ENCODE measurements at places on chromosomes 3 and 15. TPM values are rescaled to one million over a fixed set of nuclear protein-coding genes. Genes with fewer than 3 reads are reported as not detected.
A peak's percentile ranks its signal among the peaks of the same experiment; 100 is the strongest.

DNA sequence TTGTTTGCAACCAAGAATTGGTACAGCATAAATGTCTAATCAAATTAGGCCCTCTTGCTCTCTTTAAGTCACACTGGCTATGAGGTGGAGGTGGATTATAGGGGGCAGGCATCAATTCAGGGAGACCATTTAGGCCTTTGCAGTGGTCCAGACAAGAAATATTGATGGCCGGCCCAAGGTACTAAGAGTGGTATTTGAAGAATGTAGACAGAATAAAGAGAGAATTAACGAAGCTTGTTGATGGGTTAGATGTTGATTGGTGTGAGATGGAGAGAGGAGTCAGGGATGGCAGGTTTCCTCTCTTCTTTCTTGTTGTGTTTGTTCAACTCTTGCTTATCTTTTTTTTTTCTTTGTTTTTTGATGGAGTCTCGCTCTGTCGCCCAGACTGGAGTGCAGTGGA lies 48.5 kb downstream of the PIK3CA start:
- DNase-seq = no peak

DNA sequence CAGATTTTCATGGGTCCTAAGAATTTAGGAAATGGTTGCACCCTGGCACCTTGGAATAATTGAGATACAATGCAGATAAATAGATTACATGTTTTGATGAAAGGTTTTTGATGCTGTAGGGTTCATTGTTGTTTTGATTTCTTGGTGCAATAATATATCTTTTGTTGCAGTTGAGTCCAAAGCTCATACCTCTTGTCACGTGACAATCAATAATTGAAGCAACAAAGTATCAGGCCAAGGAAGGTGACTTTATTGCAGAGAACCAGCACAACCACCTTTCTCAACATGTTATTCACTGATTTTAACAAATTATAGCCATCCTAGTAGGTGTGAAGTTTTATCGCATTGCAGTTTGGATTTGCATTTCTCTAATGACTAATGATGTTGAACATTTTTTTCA lies 285.5 kb upstream of the SLCO3A1 start:
- no peak for DNase-seq

DNA sequence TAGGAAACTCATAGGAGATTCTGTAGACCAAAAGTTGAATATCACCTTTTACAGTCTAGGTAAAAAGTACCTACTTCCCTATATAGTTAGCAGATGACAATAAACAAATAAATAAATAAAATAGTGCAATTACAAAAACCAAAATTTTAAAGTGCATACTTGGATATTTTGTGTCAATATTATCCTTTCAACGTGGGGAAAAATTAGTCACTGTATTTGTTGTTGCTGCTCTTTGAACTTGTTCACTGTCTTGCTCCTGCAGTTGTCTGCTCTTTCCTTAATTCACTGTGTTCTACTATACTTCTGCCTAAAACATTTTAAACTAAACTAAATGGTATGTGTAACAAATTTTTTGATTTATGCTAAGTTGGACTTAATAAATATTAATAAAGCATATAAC lies 889.0 kb downstream of the ROBO1 start:
- DNase-seq = no peak

- no peak for DNase-seq
Measured at GRCh38 chr3:97899331-97899730, 72.9 kb downstream of the RIOX2 start.

DNA sequence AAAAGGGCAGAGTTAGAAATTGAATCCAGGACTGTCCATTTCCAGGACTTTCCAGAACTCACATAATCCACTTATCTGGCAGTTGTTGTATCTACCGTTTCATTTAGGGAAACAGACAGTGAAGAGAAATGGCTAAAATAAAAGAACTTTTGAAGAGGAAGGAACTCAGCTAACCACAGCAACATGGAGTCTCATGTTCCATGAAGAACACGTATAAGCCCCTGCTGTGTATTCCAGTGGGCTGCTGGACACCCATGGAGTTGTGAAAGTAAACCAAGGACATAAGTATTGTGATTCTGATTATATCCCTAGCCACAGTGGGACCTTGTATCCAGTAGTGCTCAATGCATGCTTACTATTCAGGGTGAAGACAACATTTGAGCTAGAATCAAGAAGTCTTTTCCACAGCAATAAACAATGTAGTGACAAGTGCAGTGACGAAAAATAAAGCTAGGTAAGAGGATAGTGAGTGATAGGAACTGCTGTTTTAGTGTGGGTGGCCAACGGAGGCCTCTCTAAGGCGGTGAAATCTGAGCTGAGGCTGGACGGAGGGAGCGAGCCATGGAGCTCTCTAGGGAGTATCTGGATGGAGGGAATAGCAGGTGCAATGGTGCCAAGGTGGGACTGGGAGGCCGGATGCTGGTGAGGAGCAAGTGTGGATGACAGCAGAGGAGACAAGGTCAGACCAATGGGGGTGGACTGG lies 26.8 kb upstream of the TRH start:
- no peak for DNase-seq

- no peak for DNase-seq
Measured at GRCh38 chr3:161894657-161895056, 398.0 kb downstream of the OTOL1 start.

GRCh38 chr3:185503521-185503920 lies 4.7 kb upstream of the TMEM41A start:
- DNase-seq = no peak

DNA sequence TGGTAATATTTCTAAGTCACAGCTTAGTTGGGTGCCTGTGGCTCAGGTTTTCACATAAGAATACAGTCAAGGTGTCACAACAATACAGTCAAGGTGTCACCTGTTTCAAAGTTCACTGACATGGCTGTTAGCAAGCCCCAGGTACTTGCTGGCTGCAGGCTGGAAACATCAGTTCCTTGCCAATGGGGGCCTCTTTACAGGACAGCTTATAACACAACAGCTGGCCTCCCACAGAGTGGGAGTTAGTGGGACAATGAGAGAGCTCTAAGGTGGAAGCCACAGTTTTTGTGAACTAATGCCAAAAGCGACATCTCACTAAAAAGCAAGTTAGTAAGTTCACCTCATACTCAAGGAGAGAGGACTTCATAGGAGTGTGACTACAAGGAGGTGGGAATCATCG lies 45.4 kb downstream of the GPR156 start:
- no peak for DNase-seq

DNA sequence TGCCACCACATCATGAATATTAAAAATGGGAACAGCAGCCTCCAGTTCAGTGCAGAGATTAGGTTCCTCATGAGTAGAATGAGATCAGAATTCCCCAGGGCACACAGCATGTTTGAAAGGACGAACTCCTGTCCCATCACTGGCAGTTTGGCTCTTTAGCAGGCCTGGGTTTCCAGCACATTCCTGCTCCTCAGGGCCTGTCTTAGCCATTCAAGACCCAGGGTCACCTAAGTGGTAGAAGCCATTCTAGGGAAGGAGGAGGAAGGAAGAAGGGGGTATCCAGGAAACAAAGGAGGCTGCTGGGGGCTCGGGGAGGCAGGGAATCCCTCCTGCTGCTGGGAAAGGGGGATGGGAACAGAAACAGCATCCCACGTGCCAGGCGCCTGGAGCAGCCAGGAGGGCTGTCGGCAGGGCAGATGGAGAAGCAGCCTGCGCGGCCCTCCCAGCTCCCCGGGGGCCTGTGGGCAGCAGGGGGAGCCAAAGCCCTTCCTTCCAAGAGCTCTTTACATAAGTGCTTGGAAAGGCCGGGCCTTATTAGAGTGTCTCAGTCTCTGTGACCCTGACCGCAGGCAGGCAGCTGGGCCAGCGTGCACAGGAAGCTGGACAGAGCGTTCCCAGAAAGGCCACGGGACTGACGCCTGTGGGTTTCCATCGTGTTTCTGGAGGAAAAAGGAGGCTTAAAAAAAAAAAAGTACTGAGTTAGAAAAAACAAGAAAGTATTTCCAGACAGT lies 24.7 kb downstream of the LOXL1 start:
- peak; percentile 96 for DNase-seq

DNA sequence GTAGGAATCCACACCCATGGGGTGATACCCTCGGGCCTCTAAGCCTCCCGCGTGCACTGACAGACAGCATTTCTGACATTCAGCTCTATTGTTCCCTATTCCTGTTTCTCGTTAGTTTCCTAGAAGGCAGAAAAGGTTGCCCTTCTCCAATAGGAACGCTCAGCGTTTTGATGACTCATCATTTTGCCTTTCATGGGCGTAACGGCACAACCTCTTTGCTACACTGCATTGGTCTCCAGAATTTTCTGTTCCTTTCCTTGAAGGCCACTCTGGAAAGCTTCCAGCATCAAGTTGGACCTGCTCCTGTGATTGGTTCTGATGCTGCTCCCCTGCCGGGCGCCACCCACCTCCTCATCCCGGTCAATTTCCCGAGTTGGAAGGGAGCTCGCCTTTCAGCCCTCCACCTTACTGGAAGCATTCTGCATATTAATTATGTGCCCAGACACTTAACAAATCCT lies 13.0 kb upstream of the TNK2 start:
- DNase-seq = no peak

DNA sequence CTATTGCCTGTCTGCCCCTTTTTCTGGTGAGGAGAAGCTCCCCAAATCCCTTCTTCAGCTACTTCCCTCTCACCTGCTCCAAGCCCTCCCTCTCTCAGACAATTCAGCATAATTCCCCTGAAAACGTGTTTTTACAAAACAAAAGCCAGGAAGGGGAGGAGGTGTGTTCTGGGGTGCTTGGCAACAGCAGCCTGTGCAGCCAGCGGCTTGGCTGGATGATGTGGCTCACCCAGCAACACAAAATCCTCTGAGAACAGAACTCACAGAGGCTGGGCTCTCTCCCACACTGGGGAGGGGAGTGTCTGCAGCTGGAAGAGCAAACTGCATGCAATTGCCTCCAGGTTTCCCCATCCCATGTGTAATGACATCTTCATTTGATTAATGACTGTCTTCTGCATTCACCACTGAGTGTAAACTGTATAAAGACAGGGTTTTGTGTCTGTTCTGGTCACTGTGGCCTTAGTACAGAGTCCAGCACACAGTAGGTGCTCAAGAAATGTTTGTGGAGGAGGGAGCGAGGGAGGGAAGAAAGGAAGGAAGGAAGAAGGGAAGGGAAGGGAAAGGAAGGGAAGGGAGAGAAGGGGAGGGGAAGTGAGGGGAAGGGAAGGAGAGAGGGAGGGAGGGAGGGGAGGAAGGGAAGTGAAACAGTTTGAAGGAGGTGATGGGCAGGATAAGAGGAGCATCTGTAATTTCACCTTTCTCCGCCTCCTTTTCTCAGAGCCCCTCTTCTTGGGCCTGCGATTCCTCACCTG lies 70.1 kb upstream of the GLCE start:
- no peak for DNase-seq

- peak; percentile 46 for DNase-seq
Measured at GRCh38 chr3:5011555-5012256, 32.5 kb downstream of the BHLHE40 start.

The C2CD4B gene
- total RNA-seq = 1.5 TPM

The FYCO1 gene
- total RNA-seq = 120 TPM

The CYP19A1 gene
- 0.19 TPM for total RNA-seq

The GPR176 gene
- total RNA-seq = 1.4 TPM

The EBLN2 gene
- 1.2 TPM for total RNA-seq

The RLBP1 gene
- not detected for total RNA-seq

The COMMD4 gene
- total RNA-seq = 40.7 TPM

The ISLR2 gene
- total RNA-seq = 2.7 TPM

The KBTBD13 gene
- 9.4 TPM for total RNA-seq

The IL5RA gene
- 1.0 TPM for total RNA-seq

The SRPRB gene
- 26.4 TPM for total RNA-seq

Measured in Right ventricle myocardium superior (tissue), 1 donor.